CD4-positive, alpha-beta T cell treated with Interleukin-1 beta for 1 hour (primary cell): ENCODE measurements at places on chromosomes 5 and 9.

- DNase-seq: no peak
These were observed 575.2 kb upstream of the ZNF608 start for GRCh38 chr5:125321654-125322053.

DNA sequence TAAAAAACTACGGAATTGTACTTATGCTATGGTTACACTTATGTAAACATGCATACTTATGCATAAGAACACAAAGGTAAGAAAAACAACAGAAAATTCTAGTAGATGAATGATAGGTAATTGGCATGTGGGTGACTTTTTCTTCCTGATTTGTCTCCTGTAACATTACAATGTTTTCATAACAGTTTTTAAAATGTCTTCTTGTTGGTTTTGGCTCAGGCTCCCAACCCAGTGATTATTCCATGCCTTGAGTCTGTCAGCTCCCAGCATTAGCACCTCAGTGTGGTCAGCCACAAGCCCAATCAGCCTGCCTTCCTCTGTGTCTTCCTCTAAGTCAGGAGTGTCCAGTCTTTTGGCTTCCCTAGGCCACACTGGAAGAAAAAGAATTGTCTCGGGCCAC, 7.9 kb upstream of the FOXE1 start:
- no peak for DNase-seq

GRCh38 chr5:171705830-171706468, 79.7 kb upstream of the SMIM23 start:
- no peak for DNase-seq

DNA sequence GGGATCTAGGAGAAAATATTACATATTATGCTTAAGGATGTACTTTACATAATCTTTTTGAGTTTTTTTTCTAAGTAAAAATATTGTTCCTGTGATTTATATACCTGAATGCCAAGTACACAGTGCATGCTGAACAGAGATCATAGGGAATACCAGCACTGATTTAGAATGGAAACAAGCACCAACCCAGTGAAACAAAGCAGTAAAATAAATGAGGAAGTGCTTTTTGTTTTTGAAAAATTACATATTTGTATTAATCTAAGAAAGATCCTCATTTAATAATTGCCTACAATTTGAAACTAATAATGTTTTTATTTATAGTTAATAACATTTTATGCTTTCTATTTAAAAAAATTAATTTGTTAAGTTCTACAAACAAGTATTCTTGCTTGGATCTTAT, 18.0 kb downstream of the GARNL3 start:
- DNase-seq: no peak

DNA sequence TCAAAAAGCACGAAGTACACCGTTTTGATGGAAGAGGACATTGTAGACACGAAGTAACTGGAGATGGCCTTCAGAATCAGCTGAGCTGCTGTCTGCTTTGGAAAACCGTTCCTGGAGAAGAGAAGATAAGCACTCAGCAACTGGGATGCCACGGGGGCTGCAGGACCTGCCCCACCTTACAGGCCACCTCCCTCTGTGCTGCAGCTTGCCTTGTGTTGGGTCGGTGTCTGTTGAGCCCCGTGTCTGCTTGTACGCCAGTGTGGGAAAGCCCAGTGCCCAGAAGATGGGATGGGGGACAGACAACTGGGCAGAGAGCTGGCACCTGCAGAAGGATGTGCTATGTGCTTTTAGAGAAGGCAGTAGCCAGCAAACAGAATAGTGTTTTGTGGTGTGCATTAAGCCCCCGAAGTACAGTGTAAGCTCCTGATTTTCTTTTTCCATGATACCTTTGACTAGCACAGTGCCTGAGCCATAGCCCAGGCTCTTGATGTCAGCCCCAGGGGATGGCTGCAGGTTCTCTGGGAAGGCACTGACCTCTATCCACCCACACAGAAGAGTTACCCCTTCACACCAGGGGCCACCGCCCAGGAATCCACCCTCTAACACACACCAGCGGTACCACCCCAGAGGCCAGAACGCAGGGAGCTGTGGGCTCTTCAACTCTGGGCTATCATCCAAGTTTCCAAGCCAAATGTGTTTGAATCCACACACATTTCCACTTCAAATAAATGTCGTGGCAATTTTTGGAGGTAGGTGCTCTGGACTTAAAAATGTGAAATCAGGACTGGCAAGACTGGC, 63.8 kb downstream of the MACROH2A1 start:
- no peak for DNase-seq

DNA sequence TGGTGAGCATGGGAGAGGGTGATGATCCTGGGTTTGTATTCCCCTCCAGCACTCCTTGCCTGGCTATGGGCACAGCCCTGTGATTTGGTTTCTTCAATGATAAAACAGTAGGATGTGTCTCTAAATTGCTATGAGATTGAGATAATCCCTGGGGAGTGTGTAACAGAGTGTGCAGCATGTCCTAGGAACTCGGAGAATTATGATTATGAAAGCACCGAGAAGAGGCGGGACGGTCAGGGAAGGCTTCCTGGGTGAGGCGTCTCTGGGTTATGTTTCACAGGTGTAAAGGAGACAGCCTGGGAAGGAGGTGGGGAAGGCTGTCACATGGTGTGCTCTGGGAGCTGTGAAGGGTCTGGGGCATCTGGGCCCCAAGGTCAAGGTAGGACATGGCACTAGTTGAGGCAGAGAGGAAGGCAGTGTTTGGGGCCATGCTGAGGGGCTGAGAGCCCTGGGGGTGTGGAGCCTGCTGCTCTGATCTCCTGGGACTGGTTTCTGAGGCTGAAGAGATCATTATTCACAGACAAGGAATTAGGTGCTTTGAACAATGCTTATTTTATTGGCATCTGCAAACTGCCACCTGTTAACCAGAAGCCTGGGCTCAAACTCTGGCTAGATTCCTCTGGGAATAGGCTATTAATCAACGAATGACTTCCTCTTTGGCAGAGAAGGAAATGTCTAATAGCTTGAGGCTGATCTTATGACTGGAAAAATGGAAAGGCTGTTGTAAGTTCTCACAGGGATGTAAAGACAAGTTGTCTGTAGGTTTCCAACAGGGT, 73.8 kb upstream of the IL12B start:
- DNase-seq: no peak

DNA sequence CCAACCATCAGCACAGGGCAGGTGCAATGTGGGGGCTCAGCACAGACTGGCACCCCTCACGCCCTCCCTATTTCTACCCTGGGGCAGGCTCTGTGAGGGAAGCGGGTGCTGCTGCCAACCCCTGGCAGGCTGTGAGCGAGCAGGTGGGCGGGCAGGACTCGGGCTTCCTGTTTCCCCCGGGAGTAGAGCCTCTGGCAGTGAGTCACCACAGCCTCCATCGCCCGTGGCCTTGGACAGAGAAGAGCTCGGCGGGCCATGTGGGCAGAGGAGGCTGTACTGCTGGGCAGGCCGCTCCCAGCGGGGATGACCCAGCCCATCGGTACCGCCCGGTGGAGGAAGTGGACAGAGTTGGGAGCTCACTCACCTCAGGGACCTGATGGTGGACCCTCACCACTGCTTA, 16.6 kb downstream of the KCNT1 start:
- DNase-seq: no peak

DNA sequence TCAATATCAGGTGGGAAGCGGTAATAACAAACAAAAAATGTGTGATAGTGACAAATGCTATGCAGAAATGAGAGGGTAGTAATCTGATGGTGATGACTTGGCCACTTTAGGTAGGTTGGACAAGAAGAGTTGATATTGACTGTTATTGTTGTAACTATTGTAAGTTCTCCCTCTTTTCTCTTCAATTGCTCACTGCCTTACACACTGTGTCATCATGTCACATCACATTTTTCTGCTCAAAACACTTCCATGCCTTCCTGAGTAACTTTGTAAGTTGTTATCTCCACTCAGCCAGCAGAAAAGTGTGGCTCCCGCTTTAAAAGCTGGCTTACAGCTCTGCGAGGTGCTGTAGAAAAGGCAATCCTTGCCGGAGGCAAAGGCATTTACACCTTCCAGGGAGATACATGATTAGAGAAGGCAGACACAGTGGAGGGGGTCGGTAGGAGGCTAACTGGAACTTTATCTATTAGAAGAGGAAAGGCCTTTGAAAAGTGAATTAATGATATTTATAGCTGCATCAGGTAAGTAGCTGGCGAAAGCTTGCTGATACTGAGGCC, 85.2 kb upstream of the CLINT1 start:
- DNase-seq: no peak

GRCh38 chr9:5580650-5581049, 48.3 kb upstream of the RIC1 start:
- no peak for DNase-seq
